Pons (tissue), 1 donor: ENCODE measurements at places on chromosomes 6 and 20.
A peak's percentile ranks its signal among the peaks of the same experiment; 100 is the strongest.

DNA sequence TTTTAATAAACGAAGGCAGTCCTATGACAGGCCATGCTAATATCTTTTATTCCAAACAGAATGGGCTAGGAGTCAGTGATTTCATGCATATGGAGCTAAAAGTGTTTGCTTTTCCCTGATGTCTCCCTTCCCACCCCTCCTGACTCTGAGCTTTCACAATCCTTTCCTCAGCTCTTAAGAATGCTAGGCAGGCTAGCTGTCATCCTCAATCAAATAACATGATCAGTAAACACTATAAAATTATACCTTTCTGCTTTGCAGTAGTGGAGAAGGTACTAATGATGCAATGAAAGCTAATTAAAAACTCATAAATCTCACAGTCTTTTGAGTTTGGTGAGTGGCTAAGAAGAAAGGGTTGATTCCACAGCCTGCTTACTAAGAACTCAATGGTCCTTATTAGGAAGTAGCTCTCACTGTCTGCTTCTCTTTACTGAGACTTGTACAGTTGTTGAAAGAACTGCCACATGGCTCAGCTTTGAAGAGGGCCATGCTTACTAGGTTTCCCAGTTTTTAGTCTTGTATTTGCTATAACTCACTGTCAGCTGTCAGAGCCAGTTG, 250.9 kb upstream of the JAG1 start:
- DNase-seq: no peak

GRCh38 chr20:33647603-33648395, 14.3 kb upstream of the C20orf144 start:
- DNase-seq: no peak

- no peak for DNase-seq
These were observed 131.3 kb upstream of the OGFRL1 start for GRCh38 chr6:71157345-71157744.

DNA sequence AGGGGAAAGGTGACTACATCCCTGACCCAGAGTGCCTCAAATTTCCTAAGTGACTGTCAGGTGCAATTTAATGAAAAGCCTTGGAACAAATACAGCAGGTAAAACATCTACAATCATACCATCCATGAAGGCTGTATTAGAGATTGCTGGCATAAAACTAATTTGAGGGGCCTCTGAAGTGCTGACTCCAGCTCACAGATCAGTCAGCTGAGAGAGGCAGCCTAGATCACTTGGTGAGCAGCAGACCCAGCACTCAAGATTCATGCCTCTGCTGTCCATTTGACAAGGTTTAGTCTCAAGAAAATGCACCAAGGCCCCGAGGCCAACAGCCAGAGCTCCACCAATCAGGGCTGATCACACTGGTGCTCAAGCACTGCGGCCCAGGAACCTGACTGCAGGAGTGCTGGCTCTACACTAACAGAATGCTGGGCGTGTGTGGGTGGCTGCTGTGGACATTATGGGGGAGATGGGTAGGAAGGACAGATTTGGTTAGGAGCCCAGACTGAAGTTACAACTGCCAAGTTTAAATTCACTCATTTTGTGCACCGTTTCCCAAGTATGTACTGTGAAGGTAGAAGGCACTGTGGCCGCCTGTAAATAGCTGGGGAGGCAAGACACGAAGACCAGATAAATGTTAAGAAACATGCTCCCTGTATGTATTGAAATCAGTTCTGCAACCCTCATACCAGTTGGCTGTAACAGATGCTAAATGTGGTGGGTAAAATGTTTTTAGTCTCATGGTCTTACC, 28.2 kb downstream of the SNX5 start:
- no peak for DNase-seq

DNA sequence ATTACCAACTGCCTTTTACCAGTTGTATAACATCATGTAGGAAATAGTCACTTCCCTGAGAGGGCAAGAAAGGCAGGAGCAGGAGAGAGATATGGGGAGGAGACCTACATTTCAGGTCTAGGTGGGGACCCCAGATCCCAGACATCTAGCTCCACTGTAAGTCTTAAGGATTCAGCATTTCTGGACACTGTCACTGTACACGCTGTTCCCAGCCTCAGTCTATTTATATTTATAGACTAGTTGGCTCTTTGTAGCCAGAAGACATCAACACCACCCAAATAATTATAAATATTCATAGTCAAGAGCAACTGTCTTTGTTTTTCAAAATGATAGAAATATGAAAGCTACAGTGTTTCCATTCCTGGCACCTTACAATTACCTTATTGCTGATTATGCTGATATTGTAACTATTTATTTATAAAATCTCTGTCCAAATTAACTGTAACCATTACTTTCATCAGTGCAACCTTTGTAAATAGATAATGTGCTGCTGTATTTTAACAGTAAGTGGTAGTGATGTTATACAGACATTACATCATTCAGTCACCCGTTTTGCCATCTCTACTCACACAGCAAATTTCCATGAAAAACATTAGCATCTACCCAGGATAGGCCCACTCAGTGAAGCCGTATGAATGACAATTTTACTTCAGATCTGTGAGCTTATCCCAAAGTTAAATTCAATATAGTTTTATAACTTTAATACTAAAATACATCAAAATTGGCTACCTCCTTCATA, 162.8 kb downstream of the PTPRK start:
- no peak for DNase-seq

DNA sequence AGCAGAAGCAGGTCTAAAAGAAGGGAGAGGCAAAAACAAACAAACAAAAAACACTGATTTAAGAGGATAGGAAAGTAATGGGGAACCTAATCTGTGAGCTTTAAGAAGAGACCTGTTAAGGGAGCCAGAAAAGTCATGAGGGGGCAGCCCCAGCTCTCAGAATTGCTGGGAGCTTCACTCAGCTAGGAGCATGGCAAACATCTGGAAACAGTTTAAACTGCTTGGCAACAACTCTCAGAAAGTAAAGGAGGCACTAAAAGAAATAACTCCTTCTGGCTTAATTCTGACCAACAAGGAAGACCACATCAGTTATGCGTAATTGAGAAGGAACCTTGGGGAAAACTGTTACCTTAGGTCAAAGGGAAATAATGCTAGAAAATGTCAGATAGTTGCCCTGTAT, 121.4 kb downstream of the LAMP5 start:
- DNase-seq: no peak

DNA sequence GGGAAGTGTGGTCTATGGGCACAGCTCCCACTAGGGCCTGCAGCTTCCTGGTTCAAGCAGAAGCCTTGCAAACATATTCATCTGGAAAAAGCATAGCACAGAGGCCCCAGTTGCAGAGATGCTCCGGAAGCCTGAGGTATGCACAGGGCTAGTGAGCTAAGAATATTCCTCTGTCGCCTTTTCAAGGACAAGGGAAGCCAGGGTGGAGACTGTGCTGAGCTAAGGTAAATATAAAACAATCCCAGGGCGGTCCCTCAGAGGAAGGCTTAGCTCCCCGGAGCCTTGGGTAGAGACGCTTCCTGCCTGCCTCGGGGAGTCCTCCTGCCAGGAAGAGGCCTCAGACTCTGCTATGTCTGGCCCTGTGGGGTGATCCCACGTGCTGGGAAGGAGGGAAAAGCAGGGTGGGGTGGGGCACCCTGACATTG, 134.8 kb upstream of the FOXA2 start:
- DNase-seq: no peak

- DNase-seq: peak; percentile 61
These were observed 255.4 kb upstream of the HSF2 start for GRCh38 chr6:122143813-122144601.

- DNase-seq: no peak
These were observed 88.0 kb downstream of the CDS2 start for GRCh38 chr20:5214826-5215225.

DNA sequence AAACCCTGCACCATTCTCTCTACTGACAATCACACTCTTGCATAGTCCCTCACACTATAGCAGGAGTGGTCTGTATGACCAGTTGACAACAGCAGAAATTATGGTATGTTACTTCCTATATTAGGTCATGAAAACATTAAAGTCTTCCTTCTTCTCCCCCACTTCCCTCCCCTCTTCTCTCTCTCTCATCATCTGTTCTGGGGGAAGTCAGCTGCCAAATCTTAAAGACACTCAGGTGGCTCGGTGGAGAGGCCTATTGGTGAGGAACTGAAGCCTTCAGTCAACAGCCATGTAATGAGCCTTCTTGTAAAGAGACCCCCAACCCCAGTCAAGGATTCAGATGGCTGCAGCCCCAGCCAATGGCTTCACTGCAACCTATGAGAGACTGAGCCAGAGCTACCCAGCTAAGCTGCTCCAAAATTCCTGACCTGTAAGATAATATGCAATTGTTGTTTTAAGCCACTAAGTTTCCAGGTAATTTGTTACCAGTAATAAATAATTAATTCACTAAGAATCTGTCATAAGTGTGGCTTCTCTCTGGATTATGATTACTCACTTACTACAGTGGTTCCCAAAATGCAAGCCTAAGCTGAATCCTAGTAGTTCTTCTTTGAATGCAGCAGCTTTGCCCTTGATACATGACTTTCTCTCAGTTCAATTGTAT, 11.2 kb upstream of the TSBP1 start:
- DNase-seq: no peak

- no peak for DNase-seq
These were observed 1050.0 kb downstream of the EPHA7 start for GRCh38 chr6:92369309-92369708.

- DNase-seq: no peak
These were observed 38.9 kb upstream of the HIVEP1 start for GRCh38 chr6:11973238-11973637.
